Lower lobe of right lung (tissue), 2 donors: ENCODE measurements at places on chromosomes 1 and 21. TPM values are rescaled to one million over a fixed set of nuclear protein-coding genes. Genes with fewer than 3 reads are reported as not detected.

DNA sequence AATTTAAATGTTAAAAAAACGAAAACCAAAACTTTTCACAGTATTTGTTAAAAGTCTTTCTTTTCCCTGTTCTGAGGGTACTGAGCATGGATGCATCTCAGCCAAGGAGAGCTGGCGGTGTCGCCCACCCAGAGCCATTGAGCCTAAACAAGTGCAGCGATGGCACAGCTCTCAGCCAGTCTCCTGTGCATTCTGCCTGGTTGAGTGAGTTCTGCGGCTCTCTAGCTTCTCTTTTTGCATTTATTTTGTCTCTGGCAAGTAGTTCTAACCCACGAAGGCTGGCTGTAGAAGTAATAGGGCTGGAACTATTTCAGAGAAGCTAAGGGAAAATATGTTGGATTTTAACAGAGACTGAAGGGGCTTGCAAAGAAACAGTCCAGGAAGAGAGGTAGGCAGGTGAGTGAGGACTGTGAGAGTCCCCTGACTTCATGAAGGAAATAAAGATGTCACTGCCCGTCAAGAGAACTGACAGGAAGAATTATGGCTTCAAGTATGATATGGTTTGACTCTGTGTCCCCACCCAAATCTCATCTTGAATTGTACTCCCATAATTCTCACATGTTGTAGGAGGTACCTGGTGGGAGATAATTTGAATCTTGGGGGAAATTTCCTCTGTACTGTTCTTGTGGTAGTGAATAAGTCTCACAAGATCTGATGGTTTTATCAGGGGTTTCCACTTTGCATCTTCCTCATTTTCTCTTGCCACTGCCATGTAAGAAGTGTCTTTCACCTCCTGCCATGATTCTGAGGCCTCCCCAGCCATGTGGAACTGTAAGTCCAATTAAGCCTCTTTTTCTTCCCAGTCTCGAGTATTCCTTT, 35.7 kb upstream of the LIN9 start:
- no peak for DNase-seq

DNA sequence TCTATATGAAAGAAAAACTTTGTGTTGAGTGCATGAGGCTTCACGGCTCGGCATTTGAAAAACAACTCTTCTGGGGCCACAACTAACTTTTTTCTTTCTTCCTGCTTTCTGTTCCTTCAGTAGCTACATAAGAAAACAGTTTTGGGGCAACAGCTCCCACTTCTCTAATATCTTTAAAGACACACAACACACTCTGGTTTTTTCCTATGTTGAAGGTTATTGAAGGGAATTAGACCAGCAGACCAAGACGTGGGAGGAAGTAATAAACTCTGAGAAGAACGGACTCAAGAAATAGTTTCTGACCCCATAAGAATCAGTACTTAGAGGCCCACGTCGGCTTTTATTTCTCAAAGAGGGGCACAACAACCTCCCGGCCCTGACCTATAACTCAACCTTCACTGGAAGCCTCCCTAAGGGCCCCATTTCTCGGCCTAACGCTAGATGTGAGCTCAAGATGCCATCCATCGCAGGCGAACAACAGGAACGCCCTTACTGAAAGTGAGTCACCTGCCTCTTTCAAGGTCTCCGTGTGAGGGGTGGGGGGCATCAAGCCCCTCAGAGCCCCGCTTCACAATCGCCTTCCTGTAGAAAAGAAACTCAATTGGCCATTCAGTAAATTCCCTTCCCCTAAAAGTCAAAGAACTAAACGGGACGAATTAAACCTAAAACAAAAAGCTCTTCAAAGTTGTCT, 844 bp downstream of the ZMYM6 start:
- DNase-seq = no peak

The IFFO2 gene
- 9.8 TPM for total RNA-seq

The STIL gene
- total RNA-seq = 1.6 TPM

The SEMA6C gene
- total RNA-seq = 6.4 TPM

DNA sequence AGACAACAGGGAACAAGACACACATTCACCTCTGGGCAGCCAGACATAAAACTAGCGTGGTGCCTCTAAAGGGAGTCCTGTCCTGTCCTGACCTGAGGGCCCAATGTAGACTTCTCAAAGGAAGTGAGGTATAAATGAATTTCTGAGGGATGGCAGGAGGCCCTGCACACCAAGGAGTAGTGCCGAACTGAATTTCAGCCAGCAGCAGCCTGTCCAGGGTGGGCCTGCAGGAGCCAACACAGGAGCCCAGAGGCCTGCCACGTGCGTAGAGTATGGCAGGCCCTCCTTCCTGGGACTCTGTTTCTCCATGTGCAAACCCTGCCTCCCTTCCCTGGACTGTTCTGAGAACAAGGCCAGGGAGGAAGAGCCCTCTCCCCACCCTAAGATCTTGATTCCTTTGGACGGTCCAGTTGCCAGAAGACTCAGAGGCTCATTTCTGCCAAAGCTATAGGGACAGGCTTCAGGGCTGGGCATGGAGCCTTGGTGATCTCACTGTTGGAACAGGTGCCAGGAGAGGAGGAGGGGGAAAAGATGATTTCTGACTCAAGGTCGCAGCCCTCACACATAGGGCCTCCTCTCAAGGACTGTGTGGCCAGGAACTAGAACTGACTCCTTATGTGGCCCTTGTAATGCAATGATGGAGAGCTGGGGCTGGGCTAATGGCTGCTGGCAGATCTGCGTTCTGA, 1.8 kb upstream of the FABP3 start:
- DNase-seq = no peak

The PGLYRP4 gene
- 0.30 TPM for total RNA-seq
